Stimulated activated CD4-positive, alpha-beta T cell treated with anti-CD3 and anti-CD28 coated beads, TNF-alpha, amount 100 ng/mL, for 1 hour (primary cell): ENCODE measurements at places on chromosomes 5 and 9.

GRCh38 chr9:126877418-126877817 lies 17.0 kb downstream of the ZBTB34 start:
- DNase-seq = no peak

DNA sequence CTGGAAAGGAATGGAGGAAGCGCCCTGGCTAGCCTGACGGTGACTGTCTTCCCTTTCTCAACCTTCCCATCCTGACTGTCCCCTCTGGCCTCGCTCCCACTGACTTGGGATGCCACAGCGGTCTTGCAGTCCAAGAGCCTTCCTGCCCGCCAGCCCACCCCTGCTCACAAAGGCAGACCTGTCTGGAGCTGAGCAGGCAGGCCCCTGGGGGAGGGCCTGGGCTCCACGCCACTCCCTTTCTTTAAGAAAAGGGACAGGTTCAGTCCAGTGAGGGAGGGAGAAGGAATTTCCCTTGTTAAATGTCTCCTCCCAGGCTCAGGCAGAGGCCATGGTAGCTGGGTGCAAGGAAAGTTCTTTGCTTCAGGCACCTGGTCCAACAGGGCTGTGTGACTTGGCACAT lies 18.1 kb downstream of the FGF1 start:
- DNase-seq = no peak

DNA sequence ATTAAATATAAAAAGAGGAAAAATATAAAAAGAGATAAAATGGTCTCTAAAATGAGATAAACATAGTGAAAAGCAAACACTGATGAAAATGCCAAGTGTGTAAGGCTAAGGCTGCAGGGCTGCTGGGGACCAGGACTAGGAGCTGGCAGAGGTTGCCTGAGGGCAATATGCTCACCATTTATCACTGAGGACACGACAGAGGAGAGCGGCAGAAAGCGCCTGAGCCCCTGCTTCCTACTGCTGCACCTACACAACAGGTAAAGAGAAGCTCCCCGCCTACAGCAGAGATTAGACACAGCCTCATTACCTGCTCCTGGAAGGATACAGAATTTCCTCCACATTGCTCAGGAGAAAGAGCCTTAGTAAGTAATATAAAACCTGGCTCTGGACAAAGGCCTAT lies 70.7 kb upstream of the PPP1R2B start:
- no peak for DNase-seq

DNA sequence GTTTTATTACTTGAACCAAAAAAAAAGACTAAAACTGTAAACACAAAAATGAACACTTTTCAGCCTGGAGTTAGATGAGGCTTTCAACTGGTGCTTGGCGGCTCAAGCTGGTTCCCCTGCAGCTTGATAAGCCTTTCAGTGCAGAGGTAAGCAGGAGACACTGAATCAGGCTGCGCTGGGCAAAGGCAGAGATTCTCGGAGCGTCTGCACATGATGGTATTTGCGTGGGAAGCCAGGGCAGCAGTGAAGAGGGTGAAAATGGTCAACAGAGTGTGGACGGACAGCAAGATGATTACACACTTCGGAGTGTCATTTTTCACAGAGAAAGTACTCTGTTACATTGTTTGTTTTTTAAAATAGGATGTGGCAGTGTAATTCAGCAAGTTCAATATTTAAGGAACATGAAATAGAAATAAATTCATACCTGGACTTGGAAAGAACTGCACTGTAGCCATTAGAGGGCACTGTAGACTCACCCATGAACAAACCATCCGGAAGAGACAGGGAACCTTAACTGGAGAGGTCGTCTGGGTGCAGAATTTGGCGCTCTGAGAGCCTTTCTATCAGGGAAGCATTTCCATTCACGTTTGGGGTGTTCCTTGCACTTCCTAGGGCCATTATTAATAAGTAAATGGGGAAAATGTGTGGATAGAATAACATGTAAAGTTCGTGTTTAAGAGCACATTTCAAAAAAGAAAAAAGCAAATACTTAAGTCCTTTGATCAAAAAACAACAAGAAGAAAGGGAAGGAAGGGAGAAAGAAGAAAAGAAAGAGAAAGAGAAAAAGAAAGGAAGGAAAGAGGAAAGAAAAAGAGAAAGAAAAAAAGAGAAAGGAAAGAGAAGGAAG lies 69.8 kb downstream of the ICE1 start:
- DNase-seq = no peak

GRCh38 chr9:1869843-1870242 lies 145.3 kb upstream of the SMARCA2 start:
- no peak for DNase-seq

DNA sequence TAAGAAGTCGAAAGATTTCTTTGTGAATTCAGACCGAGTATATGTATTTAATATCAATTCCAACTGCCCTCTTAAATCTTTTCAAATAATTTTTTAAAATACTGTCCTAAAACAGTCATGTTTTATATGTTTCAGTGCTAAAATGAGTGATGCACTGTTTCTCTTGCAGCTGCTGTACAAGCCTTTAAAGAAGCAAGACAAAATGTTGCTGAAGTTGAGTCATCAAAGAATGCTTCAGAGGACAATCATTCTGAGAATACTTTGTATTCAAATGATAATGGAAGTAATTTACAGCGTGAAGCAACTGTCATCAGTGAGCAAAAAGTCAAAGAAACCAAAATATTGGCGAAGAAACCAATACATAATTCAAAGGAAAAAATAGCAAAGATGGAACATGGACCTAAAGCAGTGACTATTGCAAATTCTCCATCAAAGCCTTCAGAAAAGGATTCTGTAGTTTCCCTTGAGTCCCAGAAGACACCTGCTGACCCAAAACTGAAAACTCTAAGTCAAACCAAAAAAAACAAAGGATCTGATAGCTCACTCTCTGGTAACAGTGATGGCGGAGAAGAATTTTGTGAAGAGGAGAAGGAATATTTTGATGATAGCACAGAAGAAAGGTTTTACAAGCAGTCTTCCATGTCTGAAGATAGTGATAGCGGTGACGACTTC lies 58.0 kb downstream of the LOX start:
- DNase-seq = no peak

DNA sequence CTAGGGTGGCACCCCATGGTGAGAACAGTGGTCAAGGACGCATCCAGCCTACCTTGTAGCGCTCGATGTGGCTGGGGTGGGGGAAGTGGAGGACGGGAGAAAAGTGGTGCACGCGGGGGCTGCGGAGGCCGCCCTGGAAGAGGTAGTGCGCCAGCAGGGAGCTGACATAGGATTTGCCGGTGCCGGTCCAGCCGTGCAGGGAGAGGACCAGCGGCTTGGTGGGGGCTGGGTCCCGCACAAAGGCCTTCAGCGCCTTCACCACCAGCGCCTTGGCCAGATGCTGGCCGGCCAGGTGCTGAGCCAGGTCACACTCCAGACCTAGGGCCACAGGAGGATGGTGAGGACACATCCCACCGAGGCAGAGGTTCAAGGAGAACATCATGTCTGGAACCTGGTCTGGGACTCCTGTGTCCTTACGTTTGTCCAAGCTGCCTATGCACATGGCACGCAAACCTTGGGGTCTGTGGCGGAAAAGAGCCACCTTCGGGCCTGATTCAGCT lies 797 bp downstream of the TOR2A start:
- no peak for DNase-seq

DNA sequence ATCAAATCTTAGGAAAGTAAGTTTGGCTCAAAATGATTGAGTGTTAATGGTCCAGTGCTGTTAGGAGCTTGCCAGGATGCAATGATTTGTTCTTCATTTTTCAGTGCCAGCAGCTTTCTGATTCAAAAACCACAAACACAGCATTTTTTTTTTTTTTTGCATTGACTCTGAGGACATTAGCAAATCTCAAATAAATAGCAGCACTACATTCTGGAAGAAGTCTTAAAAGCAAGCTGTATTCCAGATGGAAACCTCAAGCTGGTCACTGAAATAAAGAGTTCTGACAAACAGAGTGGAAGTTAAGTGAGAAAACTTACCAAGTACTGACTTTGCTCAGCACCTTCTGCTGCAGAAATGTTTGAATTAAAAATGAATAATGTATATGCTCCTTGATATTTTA lies 1653.1 kb upstream of the CDH9 start:
- DNase-seq = no peak

- no peak for DNase-seq
Measured at GRCh38 chr9:115680231-115680630, 473.4 kb upstream of the PAPPA start.

- DNase-seq = peak; percentile 43
Measured at GRCh38 chr5:160199410-160199911, 29.8 kb upstream of the FABP6 start.

GRCh38 chr9:132919614-132920268 lies 24.7 kb downstream of the TSC1 start:
- no peak for DNase-seq

- no peak for DNase-seq
Measured at GRCh38 chr5:120516805-120517204, 52.7 kb downstream of the PRR16 start.

GRCh38 chr5:140005145-140005591 lies 37.9 kb downstream of the NRG2 start:
- no peak for DNase-seq

DNA sequence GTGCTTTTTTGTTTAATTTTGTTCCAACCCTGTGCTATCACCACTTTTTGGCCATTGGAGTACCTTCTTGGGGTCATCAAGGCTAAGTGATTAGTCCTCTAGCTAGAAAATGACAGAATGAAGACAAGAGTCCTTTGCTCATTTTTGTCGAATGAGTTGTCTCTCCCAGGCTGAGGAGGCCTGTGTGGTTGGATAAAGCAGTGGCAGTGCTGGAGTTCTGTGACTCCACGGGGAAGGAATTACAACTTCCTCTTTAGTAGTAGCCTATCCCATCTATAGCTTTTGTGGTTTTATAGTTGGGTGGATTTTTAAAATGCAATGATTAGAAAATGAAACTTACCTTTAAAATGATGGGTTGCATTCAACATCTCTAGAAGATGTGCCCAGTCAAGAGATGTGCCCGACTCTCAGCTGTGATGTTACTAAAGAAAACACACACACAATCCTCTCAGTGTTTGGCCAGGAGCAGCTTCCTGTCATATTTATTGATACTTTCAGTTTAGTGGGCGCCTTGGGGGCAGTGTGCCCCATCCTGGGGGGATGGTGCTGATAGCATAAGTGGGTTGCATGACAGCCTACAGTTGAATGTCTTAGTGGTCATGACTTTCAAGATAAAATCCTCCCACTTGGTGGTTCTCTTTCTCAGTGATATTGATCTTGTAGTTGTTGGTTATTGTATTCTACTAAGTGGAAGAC lies 11.9 kb downstream of the OTULINL start:
- DNase-seq = no peak

GRCh38 chr9:110357505-110357904 lies 19.8 kb upstream of the TXNDC8 start:
- no peak for DNase-seq

- no peak for DNase-seq
Measured at GRCh38 chr5:80921026-80921425, 39.1 kb upstream of the RASGRF2 start.

DNA sequence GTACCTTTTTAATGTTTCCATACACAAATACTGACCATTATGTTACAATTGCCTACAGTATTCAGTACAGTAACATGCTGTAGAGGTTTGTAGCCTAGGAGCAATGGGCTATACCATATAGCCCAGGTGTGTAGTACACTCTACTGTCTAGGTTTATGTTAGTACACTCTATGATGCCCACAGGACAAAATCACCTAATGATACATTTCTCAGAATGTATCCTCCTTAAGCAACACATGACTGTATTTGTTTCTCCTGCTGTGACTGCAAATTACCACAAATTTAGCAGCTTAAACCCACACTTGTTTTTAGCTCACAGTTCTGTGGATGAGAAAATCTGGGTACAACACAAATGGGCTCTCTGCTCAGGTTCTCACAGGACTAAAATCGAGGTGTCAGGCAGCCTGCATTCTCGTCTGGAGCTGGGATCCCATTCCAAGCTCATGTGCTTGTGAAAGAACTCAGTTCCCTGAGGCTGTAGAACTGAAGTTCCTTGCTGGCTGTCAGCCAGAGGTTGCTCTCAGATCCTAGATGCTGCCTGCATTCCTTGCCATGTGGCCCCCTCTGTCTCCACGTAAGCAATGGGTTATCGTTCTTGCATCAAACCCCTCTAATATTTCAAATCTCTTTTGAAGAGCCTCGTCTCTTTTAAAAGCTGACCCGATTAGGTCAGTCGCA lies 38.6 kb upstream of the PIK3R1 start:
- DNase-seq = no peak

DNA sequence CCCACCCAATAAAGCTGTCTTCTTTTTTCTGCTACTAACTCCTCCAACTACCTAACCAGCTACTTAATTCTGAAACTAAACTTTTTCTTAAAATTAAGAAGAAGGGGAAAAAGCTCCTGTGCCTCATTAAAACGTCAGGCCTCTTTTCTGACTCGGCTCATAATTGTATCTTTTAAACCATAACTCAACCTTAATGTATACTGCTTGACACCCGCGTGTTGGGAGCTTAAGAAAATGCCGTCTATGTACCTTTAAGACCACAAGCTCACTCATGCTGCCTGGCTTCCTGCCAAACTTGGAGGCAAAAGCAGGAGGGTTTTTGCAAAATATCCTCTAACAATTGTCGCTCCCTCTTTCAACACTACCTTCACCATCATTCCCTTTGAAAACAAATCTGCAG lies 5.0 kb downstream of the EBF1 start:
- DNase-seq = no peak

DNA sequence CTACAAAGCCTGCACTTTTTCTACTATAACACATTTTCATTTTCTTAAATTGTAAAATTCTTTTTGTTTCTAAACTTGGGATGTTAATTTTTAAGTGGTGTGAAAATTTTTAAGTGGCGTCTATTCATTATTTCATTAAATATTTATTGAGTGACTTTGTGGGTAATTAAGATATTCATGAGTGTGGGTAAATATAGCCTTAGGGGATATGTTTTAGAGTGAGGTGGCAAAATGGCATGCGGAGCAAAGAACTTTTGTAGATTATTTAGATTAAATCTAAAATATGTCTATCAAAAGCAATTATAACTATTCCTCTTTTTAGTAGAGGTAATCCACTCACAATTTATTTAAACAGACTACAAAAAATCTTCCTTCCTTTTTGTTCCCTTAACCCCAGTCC lies 188.4 kb downstream of the PCSK1 start:
- DNase-seq = no peak

GRCh38 chr9:19552282-19553105 lies 143.7 kb downstream of the ACER2 start:
- no peak for DNase-seq

DNA sequence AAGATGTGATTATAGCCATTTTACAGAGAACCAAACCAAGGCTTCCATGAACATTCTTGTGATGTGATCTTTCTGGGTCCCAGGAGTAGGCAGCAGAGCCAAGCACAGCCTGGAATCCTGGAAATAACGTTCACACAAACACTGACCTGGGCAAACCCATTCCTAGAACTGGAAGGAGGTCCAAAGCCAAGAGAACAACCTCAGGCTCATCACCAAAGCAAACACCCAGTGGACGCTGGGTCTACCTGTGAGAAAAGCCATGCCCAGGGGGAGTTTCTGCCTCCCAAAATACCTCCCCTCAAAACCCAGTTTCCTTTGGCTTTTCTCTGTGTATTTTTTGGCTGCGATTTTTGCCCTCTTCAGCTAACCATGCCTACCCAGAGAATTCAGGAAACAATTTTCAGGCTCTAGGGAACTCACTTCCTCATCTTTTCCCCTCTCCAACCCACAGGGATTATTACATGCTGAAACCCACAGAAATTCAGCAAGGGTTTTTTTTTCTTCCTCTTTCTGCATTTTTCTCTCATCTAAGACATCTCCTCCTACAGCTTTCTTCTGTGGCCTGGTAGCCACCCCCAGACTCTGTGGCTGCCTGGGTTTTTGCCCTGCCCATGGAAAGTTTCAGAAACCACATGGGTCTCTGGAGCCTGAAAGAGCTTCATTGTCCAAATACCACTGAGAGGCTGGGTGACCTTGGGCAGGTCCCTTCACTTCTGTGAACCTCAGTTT lies 75.0 kb downstream of the TNC start:
- DNase-seq = no peak

- no peak for DNase-seq
Measured at GRCh38 chr5:103373597-103374472, 115.3 kb downstream of the MACIR start.
